CD4-positive, CD25-positive, alpha-beta regulatory T cell (primary cell): ENCODE measurements at places on chromosomes 6 and 20.

- DNase-seq, result no peak
Observed at GRCh38 chr20:21739161-21739560, 33.7 kb downstream of the PAX1 start.

GRCh38 chr6:125285936-125286335 is 15.8 kb downstream of the HDDC2 start:
- DNase-seq, result no peak

DNA sequence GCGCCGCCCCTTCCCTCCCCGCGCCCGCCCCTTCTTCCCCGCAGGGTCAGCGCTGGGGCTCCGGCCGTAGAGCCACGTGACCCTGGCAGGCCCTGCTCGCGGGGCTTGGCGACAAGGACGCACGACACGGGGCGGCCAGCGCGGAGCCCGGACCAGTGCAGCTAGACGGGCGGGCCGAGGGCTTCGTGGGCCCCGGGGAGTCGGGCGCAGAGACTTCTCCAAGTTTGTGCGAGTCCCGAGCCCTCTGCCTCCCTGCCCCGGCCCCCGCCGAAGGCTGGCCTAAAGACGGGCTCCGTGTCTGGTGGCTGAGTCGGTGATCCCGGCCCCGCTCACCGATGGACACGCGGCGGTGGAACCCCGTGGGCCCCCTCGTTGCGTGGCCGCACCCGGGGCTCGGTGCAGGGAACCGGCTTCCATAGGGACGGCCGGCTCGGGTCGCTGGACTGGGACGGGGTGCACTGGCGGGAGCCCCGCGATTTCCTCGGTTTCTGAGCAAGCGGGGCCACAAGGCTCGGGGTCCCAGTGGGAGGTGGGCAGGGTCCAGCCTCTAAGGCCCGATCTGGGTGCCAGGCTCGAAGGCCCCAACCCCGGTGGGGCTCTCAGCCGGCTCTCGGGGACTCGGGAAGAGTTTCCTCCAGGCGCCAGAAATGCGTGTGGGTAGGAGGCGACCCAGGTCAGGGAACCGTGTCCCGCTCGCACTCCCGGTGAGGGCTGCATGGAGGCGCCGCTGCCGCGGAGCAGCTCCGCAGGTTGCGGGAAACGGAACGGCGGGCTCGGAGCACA is 452 bp upstream of the GATA5 start:
- DNase-seq, result no peak

DNA sequence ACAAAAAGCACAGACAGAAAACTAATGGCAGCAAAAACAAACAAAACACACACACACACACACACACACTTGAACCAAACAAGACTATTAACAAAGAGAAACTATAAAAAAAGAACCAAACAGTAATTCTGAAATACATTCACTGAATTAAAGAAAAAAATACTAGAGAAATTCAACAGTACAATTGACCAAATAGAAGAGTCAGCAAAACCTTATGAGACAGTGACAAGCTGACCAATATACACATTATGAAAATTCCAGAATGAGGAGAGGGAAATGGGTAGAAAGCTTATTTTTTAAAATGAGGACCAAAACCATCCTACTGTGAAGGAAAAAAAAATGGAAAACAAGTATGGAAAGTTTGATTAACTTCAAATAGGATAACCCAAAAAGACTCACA is 212.2 kb upstream of the BTBD3 start:
- no peak for DNase-seq

DNA sequence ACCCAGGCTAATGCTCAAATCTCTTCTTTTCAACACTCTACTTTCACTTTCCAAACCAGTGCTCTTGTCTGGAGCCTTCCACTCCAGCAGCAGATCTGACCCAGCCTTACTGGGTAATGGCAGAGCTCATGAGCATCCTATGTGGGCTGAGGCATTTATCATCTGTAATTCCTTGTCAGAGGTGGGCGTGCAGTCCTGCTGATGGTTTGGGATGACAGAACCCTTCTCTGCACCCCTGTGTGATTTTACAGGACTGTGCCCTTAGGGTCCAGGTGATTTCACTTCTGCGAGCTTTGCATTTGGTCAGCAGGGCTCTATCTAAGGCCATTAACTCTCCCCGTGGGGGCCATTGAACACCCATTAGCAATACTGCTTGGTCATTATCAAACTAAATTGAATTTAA is 55.4 kb downstream of the LAMA4 start:
- DNase-seq, result no peak

- DNase-seq, result no peak
Observed at GRCh38 chr20:21191839-21192238, 66.0 kb downstream of the KIZ start.

DNA sequence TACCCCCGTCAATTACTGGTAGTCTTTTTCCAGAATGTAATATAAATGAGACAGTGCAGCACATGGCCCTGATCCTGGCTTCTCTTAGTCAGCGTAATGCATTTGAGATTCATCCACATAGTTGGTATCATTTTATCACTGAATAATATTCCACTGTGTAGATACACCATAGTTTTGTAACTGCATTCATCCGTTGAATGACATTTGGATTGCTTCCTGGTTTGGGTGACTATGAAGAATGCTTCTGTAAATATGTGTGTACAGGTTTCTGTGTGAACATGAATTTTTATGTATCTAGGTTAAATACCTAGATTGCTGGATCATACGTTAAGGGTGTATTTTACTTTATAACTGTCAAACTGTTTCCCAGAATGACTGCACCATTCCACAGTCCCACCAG is 62.6 kb upstream of the STMND1 start:
- no peak for DNase-seq

- DNase-seq, result peak; percentile 47
Observed at GRCh38 chr6:130019326-130020072, 1.1 kb downstream of the L3MBTL3 start.

DNA sequence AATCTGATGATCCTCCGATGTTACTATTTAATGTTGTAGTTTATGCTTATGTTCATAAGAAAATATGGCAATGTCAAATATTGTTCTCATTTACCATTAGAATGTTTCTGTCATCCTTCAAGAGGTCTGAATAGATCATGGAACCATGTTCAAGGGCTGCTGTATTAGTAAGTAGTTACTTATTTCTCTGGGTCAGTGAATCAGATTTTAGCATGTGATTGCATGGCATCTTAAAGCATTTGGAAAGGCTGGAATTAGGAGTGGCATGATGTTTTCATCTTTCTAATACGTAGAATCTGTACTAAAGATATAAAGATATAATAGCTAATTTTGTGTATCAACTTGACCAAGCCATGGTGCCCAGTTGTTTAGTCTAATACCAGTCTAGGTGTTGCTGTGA is 40.5 kb upstream of the NKX2-4 start:
- no peak for DNase-seq
